ENCODE measurements at places on chromosomes 12 and 14. TPM values are rescaled to one million over a fixed set of nuclear protein-coding genes. Genes with fewer than 3 reads are reported as not detected.

PARPBP gene
- total RNA-seq: not detected

- H3K4me3 ChIP-seq: no peak overlapping the region
- no peaks in the 10 kb centered on the region for H3K36me3 ChIP-seq
- H3K4me1 ChIP-seq: no peaks in the 10 kb centered on the region
- no peak overlapping the region for H3K27ac ChIP-seq
Measured at GRCh38 chr12:117300174-117300573, 61.3 kb downstream of the NOS1 start.

DNA sequence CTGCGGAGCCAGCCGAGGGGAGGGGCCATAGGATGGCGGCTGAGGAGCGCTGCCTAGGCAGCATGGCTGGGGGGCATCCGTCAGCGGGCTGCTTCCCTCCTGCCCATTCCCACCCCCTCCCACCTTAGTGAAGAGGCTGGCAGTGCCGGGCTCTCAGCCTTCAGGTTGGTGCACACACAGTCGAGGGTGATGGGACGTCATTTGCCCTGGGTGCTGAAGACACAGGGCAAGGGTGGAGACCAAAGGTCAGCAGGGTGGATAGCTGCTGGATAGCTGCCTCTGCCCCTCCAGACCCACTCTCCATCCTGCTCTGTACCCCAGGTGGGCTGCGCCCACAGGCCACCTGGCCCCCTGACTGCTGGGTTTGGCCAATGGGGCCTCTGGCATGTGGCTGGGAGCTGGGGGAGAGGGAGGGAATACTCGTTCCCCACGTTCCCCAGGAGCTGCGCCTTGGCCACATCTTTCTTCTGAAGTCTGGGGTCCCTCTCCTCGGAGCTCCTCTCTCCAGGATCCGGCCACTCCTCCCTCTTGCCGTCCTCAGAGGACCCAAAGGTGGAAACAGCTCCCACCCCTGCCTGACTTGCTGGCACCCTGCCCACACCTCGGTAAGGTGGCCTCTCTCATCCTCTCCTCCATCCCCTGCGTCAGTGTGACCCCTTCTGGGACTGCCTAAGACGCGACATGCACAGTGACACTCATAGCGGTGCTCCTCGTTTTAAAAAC is 11.2 kb upstream of the CDC42BPB start:
- peaks cover 6% of the 10 kb centered on the region for H3K4me1 ChIP-seq
- no peak overlapping the region for H3K4me3 ChIP-seq
- no peak overlapping the region for H3K27ac ChIP-seq
- no peaks in the 10 kb centered on the region for H3K27me3 ChIP-seq
- H3K36me3 ChIP-seq: no peaks in the 10 kb centered on the region
- DNase-seq: no peak

- no peaks in the 10 kb centered on the region for H3K36me3 ChIP-seq
- no peaks in the 10 kb centered on the region for H3K27me3 ChIP-seq
- peak overlapping the region; percentile 76 for H3K27ac ChIP-seq
- DNase-seq: peak; percentile 88
- H3K4me3 ChIP-seq: peak overlapping the region; percentile 87
Measured at GRCh38 chr14:105091517-105092170, 26.4 kb upstream of the GPR132 start.

- no peak overlapping the region for H3K27ac ChIP-seq
- H3K36me3 ChIP-seq: no peaks in the 10 kb centered on the region
- H3K4me1 ChIP-seq: no peaks in the 10 kb centered on the region
- no peak overlapping the region for H3K4me3 ChIP-seq
- DNase-seq: no peak
Measured at GRCh38 chr12:17818931-17819330, 271.1 kb downstream of the RERGL start.

KLRD1 gene
- total RNA-seq: 0.60 TPM

DNA sequence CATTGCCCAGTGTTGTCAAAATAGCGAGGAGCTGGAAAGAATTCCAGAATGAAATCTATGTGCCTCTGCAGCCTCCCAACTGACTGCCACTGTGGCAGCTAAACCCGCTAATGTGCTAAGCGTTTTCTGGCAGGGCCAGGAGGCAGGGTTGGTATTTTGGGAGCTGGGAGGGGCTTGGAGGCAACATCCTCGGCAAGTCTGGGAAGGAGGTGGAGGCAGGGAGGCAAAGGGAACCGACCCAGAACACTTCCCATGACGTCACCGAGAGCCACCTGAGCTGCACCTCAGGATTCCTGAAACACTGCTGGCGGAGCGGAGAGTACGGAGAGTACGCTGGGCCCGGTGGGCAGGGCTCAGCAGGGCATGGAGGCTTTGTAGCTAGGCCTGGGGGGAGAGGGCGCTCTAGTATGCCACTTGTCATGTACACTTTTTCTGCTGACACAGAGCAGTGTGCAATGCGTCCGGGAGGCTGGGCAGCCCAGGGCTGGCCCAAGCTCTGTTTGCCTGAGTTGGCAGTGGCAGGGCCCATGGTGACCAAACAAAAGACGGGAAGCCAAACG is 81.5 kb downstream of the DPF3 start:
- H3K4me3 ChIP-seq: no peak overlapping the region
- H3K27me3 ChIP-seq: no peaks in the 10 kb centered on the region
- no peaks in the 10 kb centered on the region for H3K36me3 ChIP-seq
- peaks cover 67% of the 10 kb centered on the region for H3K4me1 ChIP-seq
- peak overlapping the region; percentile 77 for H3K27ac ChIP-seq
- peak; percentile 79 for DNase-seq

Data from heart left ventricle (tissue), 16 donors.